ENCODE measurements at places on chromosomes 3 and 15.

DNA sequence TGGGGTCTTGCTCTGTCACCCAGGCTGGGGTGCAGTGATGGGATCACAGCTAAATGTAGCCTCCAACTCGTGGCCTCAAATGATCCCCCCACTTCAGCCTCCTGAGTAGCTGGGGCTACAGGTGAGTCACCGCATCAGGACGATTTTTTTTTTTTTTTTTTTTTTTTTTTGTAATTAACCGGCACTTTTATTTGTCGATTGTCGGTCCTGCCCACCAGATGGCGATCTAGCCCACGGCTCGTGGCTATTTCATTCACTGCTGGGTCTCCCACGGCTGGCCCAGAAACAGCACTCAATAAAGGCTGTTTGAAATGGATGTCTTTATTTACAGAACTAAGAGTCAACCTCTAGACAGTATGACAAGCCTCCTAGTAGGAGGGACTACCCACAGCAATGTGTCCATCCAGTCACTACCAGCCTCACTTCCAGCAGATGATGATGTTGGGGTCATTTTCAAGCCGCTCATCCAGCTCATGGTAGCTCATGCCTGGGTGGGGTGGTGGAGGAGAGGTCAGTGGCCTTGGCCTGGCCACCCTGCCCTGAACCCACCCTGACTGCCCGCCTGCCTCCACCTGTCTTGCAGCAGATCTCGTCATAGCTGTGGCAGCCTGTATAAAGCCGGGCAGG is 1.8 kb upstream of the ZMYND10 start:
- DNase-seq: no peak

DNA sequence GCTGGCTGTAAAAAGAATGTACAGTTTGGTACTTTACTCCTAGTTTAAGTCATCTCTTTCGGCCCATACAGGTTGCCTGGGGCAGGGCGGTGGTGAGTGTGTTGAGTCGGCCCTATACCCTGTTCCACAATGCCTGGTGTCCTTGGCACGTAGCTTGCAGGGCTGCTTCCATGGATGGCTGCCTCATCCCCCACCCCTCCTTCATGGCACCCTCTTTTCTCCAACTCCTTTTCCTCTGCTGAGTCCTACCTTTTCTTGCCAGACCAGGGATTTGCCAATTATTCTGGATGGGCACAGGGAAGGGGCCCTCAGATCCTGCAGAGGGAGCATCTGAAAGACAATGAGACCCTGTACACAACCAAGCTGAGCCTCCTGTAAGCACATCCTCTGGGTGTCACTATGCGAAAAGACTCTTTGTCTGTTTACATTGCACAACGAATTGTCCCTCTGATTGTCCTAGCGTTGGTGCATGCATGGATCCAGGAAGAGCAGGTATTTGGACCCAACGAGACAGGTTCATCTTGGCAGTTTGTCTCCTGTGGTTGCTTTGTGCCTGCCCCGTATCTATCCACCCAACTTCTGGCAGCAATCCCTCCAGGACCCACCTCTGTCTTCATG is 73.6 kb upstream of the CGNL1 start:
- peak; percentile 37 for DNase-seq

GRCh38 chr15:63504979-63505841 is 817 bp downstream of the USP3 start:
- DNase-seq: peak; percentile 75

- no peak for DNase-seq
Measured at GRCh38 chr3:53155760-53156159, 5.2 kb upstream of the PRKCD start.

DNA sequence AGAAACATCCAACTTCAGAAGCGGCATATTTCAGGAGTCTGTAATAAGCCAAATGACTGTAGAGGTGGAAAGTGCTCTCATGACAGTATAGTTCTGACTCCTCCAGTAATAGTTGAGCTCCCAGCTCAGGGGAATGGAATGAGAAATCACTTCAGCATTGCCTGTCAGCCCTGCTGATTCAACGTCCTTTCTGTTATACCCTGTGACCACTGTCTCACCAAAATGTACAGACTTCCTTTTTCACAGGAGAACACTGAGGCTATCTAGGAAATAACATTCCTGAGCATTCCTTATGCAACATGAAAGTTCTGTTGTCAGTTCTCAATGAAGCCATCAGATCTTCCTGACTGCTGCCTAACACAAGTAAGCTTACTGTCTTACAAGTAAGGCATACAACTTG is 284.5 kb upstream of the MME start:
- DNase-seq: no peak

GRCh38 chr15:60854858-60855564 is 374.1 kb downstream of the RORA start:
- no peak for DNase-seq
